ENCODE measurements at places on chromosomes 6 and 20.

DNA sequence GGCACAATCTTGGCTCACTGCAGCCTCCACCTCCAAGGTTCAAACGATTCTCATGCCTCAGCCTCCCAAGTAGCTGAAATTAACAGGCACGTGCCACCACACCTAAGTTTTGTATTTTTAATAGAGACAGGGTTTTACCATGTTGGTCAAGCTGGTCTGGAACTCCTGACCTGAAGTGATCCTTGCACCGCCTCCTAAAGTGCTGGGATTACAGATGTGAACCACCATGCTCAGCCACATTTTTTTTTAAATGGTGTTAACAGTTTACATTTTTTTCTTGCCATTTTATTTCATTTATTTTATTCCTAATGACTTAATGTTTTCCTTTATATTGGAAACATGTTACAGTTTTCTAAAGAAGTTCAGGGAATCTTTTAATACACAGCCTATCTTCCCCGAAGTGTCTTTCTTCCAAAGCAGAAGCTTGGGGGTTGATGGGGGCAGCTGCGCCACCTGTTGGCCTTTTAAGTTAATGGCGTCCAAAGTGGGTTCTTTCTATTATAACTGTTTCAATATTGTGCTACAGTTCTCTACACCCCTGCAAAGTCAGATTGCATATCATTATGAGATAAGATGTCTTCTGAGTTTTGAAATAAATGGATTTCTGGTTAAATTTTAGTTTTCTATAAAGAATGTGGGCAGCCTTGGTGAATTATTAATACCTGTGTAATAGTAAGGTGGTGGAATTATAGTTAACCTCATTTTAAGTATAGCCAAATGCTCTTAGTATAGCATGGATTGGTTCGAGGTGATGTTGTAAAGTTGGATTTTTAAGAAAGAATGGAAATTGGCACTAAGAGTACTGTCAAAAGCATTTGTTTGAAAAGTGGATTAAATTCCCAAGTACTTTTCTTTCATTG lies 42.0 kb upstream of the PLCG1 start:
- peak; percentile 55 for DNase-seq

DNA sequence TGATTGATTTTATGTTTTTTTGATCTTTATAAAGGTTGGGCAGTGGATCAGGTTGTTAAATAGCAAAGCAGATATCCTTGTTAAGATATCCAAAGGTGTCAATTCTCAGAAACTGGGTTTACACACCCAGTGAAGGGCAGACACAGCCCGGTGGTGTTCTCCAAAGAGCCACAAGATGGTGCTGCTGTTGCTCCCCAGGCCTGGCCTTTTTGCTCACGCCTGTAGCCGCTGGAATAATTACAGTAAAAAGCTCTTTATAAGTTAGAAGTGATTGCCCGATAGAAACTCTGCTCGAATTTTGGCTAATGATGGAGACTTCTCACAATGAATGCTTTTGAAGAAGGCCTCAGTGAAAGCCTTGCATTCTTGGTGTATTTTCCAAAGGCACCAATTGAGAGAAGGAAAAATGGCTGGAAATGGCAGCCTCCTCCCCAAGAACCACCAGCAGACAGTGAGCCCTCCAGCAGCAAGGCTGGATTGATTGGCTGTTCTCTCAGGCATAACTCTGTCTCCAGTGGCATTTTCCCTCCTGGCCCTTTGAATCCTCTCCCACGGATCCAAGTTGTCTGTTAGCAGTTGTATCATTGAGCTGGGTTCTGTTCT lies 120.5 kb upstream of the CHD6 start:
- peak; percentile 26 for DNase-seq

GRCh38 chr6:116881236-116881635 lies 4.2 kb downstream of the RFX6 start:
- DNase-seq, result no peak

GRCh38 chr20:17836303-17836861 lies 132.2 kb downstream of the SNX5 start:
- no peak for DNase-seq

DNA sequence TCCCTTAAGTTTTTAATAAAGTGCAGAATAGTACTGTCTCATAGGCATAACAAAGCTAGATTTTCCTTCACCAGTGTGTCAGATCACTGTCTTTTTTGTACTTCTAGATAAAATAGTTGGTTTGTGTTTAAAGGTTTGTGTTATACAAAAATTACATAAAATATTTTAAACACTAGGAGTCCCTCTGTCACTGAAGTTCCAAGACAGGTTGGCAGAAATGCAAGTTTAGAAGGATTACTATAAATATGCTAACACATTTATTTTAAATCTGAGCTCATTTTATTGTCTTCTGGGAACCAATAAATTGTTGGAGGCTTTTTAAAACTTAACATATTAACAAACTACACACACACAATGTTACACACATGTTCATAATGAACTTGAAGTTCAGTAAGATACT lies 30.8 kb upstream of the RUNX2 start:
- DNase-seq, result no peak

GRCh38 chr6:40573221-40573620 lies 13.9 kb downstream of the LRFN2 start:
- no peak for DNase-seq

DNA sequence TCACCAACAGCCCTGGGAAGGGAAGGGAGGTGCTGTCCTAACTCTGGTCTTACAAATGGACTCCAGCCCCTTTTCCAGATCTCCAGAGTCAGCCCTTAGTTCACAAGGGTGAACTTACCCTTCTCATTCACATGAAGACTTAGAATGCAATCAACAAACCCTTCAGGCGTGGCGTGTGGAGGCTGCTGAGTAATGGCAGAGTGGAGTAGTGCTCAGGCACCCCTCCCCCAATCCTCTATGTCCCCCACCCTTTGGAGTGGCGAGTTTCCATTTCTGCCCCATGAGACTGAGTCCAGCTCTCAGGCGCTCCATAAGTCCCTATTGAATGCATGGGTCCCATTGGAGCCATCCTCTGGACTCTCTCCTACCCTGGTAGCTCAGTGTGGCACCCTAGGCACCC lies 3.3 kb downstream of the SNAI1 start:
- no peak for DNase-seq

DNA sequence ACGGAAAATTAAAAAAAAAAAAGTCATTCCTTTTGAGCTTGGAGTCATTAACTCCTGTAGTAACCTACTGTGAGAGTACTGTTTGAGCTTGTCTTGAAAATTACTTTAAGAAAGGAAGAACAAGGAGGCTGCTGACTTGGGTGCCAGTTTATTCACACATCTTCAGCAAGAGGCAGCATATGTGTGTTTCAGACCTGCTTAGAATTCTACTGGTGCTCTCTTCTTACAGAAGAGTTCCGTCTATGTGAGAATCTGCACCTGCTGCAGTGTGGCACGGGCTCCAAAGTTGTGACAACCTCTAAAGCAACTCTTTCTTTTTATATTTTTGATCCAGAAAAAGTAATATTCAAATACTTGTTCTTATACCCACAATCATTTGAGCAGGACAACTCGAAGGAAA lies 117.4 kb upstream of the SOX4 start:
- DNase-seq, result no peak

- no peak for DNase-seq
Measured at GRCh38 chr6:73569121-73569520, 48.3 kb upstream of the EEF1A1 start.

DNA sequence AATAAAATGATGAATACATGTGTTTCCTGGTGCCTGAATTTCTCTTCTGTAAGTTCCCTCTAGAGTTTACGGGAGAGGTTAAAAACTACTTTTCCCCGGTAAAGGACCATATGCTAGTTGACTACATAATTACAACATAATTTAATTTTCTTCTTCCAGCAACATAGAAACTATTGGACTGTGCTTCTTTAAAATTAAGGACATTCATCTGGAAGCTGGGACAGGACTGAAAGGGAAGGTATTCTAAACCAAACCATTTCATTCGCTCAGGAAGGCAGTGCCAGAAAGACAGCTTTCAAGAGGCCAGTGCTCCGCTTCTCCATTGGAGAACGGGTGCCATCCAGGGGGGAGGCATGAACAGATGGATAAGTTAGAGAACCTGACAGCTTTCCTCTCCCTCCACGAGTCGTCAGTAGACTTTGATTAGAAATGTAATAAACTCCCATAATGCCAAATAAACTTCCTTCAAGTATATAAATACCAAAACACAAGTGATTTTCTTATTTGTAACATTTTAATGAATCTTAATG lies 458.0 kb upstream of the SOX4 start:
- no peak for DNase-seq

- DNase-seq, result no peak
Measured at GRCh38 chr6:7267071-7267465, 45.9 kb downstream of the SSR1 start.

GRCh38 chr6:44642870-44643522 lies 255.5 kb downstream of the CDC5L start:
- peak; percentile 70 for DNase-seq

All from inflammatory macrophage treated with lipopolysaccharide for 4 hours (primary cell).